ENCODE measurements at places on chromosomes 7 and 10.
A peak's percentile ranks its signal among the peaks of the same experiment; 100 is the strongest.

DNA sequence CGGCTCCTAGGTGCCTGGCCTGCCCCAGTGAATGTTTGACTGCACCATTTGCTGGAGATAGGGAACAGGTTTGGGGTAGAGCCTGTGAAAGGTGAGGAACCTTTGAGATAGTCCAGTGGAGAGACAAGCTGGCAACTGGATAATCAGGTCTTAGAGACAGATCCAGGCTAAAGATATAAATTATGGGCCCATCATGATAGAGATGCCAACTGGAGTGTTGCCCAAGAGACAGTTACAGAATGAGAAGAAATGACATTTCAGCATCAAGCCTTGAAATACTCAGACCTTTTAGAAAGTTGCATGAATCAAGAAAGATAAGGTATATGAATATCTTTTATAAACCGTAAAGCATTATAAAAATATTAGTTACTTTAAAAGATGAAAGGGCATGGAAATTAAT is 27.1 kb downstream of the CREB3L2 start:
- no peak for DNase-seq

DNA sequence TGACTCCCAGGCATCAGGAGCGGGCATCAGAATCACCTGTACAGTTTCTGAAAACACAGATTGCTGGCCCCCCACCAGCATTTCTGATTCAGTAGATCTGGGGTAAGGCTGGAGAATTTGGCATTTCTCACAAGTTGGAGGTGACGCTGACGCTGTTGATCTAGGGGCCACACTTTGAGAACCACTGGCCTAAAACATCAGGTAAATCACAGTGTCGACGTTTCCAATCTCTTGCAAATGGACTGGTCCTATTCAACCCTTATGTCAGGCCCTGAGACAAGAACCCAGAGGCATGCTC is 564.0 kb downstream of the KCNMA1 start:
- no peak for DNase-seq

- peak; percentile 25 for DNase-seq
Measured at GRCh38 chr10:69092959-69093850, 5.3 kb downstream of the SRGN start.

- DNase-seq = no peak
Measured at GRCh38 chr10:113226831-113227445, 276.9 kb downstream of the TCF7L2 start.

DNA sequence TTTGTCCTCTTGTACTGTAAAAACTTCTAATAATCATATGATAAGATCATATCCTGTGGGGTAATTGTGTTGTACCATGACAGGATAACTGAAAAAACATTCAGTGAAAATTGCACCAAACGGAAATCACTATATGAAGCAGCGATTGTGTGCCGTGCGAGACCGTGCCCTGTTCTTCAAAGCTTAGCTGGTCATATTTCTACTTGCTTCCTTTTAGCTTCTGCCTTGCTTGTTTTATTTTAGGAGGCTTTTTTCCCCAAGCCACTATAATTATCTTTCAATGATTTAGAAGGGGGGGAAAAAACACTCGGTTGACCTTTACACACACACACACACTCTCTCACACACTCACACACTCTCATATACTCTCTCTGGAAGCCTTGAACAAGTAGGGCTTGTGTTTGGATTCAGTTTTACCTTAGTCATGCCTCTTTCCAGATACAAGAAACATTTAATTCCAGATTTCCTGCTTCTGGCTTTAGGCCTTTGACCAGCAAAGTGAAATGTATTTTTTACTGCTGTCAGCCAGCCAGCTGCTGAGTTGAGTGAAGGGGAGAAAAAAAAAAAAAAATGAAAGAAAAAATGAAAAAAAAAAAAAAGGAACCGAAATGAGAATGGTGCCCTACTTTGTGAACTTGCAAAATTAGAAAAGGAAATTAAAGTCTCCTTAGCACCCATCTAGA is 181.4 kb downstream of the ARID5B start:
- no peak for DNase-seq

DNA sequence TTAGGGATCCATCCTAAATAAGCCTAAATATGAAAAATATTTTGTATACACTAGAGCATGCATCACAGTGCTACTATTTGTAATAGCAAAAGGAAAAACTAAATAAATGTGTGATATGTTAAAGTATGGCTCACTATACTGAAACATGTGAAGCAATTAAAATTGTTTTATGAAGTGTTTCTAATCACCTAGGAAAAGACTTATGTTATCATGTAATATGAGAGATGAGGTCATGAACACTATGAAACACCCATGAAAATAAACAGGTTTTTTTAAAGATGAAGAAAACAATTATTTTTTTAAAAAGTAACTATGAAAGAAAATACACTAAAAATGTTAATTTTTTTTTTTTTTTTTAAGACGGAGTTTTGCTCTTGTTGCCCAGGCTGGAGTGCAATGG is 16.8 kb upstream of the ARHGAP12 start:
- DNase-seq = no peak

Measured in esophagus squamous epithelium (tissue), 5 donors.